ENCODE measurements at places on chromosomes 6 and 20.

- DNase-seq: no peak
Observed at GRCh38 chr6:154580397-154581135, 70.1 kb upstream of the CNKSR3 start.

GRCh38 chr6:26211963-26212362, 124.7 kb downstream of the HFE start:
- DNase-seq: no peak

- DNase-seq: no peak
Observed at GRCh38 chr6:161917645-161918044, 643.8 kb upstream of the AGPAT4 start.

DNA sequence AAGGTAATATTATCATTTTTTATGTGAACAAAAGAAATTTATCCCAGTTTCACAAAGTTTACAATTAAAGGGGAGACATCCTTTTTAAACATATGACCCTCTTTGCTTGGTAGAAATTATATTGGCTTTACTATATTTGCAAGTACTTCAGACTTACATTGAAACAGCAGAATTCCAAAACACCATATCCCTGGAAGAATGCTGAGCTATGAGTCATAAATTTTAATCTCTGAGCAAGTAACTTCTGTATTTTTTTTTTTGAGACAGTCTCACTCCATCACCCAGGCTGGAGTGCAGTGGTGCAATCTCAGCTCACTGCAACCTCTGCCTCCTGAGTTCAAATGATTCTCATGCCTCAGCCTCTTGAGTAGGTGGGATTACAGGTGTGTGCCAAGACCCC, 240.4 kb downstream of the TBC1D32 start:
- no peak for DNase-seq

GRCh38 chr6:67563671-67564070, 1071.4 kb upstream of the ADGRB3 start:
- no peak for DNase-seq

DNA sequence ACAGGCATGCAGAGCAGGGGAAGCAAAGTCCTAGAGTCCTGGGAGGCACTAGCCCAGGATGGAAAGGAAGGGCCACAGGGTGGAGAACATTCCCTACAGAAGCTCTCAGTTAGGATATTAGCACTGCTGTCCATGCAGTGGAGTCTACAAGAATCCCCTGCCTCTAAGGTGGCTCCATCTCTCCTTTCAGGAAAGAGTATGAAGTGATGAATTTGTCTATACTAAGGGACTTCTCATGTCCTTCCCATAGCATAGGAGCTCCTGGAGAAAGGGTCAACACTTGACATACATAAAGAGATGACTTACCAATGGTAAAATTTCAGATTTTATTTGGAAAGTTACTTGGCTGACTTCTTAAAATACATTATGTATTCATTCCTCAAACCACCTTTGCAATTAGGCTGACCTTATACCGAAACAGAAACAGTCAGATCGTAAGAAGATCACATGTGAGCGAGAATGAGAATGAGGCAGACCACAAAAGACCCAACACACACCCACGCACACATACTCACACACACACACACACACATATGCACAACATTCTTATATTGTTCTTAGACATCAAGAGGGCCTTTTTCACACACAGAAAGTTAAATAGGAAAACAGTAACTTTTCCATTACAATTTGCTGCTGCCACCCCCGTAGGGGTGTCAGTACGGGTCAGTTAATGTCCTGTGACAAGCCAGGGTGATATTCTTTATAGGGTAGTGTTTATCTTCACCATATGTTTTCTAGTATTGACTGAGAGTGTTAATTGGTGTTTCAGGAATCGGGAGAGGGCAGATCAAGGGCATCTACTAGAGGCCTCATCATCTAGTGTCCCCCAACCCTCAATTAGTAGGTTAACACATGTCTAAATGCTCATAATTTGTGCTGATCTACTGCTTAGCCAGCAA, 159.4 kb downstream of the FAXC start:
- no peak for DNase-seq

- no peak for DNase-seq
Observed at GRCh38 chr6:100889351-100889750, 8.2 kb upstream of the ASCC3 start.

- no peak for DNase-seq
Observed at GRCh38 chr20:17641993-17642392, 40.0 kb downstream of the RRBP1 start.

DNA sequence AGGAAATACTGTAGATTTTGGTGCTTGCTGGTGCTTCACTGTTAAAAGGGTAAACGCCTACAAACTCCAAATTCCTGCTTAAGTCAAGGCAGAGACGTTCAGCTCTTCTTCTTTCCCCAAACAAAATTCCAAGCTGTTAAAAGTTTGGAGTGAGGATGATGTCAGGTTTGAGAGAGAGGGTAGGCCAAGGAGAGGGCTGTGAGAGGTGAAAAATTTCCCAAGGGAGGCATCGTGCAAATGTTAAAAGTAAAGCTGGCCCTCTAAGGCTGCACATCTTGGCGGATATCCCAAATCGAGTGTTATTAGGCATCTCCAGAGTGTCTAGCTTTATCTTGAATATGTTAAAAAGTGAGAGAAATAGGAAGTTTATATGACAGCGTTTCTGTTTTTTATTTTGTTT, 651.8 kb downstream of the QKI start:
- no peak for DNase-seq

DNA sequence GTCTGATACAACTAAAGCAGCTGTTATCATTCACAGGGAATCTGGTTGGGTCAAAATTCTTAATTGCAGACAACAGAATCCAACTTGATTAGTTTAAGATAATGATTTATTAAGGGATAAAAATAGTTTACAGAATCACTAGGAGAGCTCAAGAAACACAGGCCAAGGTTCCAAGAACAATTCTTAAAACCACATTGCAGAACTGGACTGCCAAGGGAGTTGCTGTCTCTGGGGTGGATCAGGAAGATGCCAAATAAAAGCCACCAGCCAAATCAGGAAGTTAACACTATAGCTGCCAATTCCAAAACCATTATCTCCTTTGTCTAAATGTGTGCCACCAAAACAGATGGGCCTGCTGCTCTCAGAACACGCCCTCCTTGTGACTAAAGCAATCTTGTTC, 53.7 kb downstream of the NUDT3 start:
- no peak for DNase-seq

- no peak for DNase-seq
Observed at GRCh38 chr6:140001821-140002341, 627.4 kb upstream of the CITED2 start.

- DNase-seq: no peak
Observed at GRCh38 chr6:2795162-2795561, 30.0 kb downstream of the WRNIP1 start.

- no peak for DNase-seq
Observed at GRCh38 chr6:108168501-108169463, 3.0 kb downstream of the NR2E1 start.

DNA sequence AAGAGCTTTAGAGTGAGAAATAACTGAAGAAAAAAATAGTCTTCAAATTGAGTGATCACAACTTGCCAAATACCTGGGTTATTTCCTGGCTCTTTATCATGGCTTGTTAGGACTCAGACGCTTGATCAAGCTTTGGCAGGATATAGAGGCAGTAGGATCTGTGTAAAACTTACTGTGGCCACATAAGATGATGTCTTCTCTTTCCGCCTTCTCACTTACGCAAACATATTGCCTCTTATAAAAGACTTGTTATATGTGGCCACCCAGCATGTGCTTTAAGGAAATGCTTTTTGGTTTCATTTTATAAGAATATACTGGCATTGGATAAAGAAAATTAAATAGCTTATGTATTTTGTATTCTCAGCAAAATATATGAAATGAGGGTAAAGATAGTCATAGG, 101.8 kb upstream of the AKIRIN2 start:
- DNase-seq: no peak

- no peak for DNase-seq
Observed at GRCh38 chr20:19944772-19945459, 72.2 kb upstream of the NAA20 start.

DNA sequence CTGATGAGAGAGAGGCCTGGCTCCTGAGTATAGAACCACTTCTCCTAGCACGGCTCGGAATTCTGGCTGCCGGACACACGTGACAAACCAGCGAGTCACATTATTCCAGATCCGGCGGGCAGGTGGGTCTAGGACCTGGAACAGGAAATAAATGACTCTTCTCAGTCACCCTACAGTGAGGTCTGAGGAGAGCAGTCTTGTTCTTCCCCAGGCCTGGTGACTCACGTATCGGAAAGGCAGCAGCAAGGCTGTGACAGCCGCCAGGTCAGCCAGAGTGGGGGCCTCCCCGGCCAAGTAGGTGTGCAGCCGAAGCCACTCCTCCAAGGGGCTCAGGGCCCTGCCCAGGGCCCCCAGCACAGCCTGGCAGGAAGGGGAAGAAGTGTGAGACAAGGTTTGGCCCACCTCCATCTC, 2.8 kb downstream of the VARS1 start:
- no peak for DNase-seq

GRCh38 chr6:16947375-16948015, 154.4 kb upstream of the STMND1 start:
- peak; percentile 38 for DNase-seq

- DNase-seq: no peak
Observed at GRCh38 chr20:55160996-55161395, 685.6 kb downstream of the DOK5 start.

DNA sequence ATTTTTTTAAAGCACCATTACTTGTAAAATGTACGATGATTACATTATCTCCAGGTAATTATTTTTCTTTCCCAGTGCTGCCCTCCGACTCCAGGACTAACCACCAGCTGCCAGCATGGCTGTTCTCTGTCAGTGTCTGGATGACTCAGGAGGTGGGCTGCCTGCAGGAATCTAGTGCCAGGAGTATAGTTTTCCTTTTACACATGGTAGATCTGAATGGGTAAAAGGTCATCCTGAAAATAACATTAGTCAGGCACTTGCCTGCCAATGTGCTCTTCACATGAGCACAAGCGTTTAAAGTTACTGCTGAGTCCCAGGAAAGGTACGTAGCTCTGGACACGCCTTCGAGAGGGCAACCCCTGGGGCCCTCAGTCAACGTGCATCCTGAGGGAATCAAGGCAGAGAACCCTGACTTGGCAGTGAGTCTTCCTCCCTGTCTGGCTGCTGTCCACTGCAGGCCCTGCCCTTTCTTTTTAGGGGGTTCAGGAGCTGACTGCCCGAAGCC, 2.4 kb downstream of the DYNLT1 start:
- DNase-seq: no peak

- no peak for DNase-seq
Observed at GRCh38 chr6:15966000-15966520, 162.8 kb upstream of the MYLIP start.

DNA sequence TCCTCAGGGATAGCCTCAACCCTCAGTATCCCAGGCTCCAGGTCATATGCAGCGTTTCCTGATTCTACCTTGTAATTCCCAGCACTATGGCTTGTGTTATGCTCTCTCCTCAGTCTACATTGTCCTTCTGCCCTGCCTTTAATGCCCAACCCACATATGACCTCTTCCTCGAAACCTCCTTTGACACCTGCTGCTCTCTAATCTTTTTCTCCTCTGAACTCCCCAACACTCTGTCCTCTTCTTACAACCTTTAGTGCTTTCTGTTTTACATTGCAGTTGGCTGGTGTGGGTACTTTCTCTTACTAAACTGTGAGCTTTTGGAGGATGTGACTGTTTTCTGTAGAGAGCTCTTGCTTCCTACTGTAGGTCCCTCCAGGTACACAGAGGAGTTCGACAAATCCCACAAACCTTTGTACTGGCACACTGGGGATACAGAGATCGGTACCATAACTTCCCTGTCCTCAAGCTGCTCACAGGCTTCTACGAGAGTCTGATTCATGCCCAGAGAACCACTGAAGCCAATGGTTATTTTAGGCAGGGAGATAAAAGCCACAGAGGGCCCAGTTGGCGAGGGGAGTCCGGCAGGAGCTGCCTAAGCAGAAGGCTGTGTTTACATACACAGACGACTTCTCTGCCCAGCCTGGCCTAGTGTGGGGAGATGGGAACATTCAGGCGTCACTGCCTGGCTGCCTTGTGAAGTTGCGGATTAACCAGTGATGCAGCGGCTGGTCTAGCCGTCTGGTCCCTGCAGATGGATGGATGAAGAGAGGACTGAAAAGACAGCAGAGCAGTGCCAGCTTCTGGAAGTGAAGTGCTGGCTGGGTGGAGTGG, 8.4 kb upstream of the EPB41L1 start:
- DNase-seq: no peak

GRCh38 chr6:30960907-30961673, 20.3 kb downstream of the MUCL3 start:
- DNase-seq: no peak

GRCh38 chr6:160788806-160789205, 86.8 kb downstream of the PLG start:
- no peak for DNase-seq
